Mesothelial cell of epicardium (in vitro differentiated cells): ENCODE measurements at places on chromosomes 2 and 18. TPM values are rescaled to one million over a fixed set of nuclear protein-coding genes. Genes with fewer than 3 reads are reported as not detected.
A peak's percentile ranks its signal among the peaks of the same experiment; 100 is the strongest.

DNA sequence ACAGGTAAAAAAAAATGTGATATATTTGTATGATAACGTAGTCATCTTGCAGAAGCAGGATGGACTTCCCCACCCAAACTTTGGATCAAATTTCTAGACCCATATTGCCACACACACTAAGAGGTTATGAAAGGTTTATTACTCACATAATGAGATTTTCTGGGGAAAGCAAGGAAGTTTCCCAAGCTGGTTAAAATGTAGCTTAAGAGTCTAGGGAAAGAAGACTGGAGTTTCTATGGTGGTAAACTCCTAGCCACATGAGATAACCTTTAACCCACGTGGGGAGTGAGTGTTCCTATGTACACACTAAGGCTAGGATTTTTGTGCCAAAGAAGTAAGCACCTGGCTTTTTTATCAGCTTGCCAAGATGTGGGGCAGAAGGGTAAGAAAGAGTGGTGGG is 335.7 kb upstream of the UBE2E3 start:
- H3K27ac ChIP-seq = no peak overlapping the region
- no peak for DNase-seq
- no peak overlapping the region for H3K4me3 ChIP-seq

DNA sequence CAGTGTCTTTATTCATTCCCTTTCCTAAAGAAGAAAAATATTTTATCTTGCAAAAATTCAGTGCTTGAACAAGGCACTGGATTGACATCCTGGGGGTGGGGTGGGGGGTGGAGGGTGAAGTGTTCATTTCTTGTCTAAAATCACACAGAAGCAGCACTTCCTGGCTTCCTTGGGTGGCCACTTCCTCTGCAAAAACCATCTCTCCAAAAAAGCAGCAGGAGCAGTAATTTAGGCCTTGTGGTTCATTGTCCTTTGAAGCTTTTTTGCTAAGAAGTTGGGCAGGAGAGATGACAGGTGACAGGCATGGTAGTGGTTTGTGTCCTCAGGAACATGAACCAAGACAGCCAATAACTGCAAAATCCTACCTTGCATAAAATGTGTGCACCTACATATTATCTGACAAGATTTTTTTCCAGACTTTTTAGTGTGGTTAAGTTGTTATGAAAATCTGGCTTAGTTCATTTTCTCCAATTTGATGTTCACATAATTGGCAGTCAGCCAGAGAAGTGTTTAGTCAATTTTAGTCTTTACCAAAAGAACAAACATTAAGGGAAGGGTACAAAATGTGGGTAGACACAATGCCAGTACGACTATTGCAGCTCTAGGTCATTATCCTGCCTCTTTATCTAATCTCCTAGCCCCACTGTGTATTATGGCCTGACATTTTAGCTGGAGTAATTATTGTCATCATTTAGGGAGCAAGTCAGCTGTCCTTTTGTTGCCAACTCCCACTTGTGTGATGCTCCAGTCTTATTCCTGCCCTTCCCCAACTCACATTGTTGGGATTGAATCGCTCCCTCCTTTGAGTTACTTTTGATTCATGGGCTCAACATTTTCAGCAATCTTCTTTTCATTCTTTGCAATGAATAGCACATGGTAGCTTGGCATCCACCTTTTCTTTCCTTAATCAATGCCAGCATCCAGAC is 177.2 kb downstream of the MYO3B start:
- H3K27me3 ChIP-seq = peaks cover 24% of the 10 kb centered on the region
- no peak overlapping the region for H3K4me3 ChIP-seq
- DNase-seq = no peak
- H3K36me3 ChIP-seq = no peaks in the 10 kb centered on the region
- no peak overlapping the region for H3K27ac ChIP-seq

DNA sequence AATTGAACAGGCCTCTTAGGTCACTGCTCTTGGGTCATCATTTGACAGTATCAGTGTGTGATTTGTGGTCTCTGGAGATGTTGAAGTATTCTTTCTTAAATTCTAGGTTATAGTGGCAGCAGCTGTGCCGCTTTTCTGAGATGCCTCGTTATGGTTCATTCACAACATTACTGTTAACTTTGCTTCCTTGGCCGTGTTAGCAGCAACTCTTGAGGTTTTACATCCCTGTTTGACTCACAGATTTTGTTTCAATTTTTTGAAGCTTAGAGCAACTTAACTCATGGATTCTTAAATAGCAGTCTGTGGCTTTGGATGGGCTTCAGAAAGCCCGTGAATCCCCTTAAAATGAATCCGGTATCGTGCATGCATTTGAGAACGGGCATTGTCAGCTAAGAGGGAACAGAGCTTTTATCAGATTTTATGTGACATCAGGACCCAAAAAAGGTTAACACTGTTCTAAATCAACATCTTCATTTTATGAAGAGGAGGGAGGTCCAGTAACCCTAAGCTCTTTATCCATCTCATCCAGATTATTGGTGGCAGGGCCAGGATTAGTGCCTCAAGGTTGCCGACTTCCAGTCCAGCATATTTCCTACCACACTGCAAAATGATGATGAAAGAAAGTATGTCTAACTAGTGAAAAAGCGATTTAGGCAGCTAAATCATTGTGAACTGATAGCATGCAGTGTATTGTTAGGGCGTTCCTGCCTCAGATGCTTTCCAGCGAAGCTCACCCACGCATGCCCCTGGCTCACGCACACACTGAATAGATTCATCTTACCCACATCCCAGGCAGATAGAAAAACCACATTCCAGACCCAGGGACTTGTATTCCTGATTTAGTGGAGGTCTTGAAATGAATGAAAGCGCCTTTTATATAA is 5.1 kb downstream of the TRIB2 start:
- DNase-seq = no peak
- peaks cover 28% of the 10 kb centered on the region for H3K36me3 ChIP-seq
- no peak overlapping the region for H3K4me3 ChIP-seq
- peaks cover 2% of the 10 kb centered on the region for H3K27me3 ChIP-seq
- peaks cover 43% of the 10 kb centered on the region for H3K4me1 ChIP-seq

GRCh38 chr18:79934311-79935097 is 16.9 kb downstream of the SLC66A2 start:
- DNase-seq = no peak
- H3K4me3 ChIP-seq = peak overlapping the region; percentile 28
- no peak overlapping the region for H3K27ac ChIP-seq
- no peaks in the 10 kb centered on the region for H3K4me1 ChIP-seq

DNA sequence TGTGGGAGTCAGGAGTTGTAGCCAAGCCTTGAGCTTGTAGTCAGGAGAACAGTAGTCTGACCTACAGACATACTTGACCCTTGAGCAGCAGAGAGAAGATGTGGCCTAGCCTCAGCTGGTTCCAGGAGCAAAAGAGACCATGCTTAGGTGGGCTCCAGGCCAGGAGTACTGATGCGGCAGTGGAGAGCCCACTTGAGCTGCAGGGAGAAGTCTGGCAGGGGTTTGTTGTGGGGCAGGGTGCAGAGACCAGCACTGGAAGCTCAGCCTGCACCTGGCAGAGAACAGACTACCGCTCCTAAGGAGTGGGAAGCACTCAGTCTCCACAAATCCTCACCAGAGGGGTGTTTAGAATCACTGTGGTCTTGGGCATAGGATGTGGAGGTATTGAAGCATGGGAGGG is 197.9 kb downstream of the TPGS2 start:
- H3K4me3 ChIP-seq = no peak overlapping the region
- no peak for DNase-seq
- peaks cover 15% of the 10 kb centered on the region for H3K4me1 ChIP-seq
- no peak overlapping the region for H3K27ac ChIP-seq

DNA sequence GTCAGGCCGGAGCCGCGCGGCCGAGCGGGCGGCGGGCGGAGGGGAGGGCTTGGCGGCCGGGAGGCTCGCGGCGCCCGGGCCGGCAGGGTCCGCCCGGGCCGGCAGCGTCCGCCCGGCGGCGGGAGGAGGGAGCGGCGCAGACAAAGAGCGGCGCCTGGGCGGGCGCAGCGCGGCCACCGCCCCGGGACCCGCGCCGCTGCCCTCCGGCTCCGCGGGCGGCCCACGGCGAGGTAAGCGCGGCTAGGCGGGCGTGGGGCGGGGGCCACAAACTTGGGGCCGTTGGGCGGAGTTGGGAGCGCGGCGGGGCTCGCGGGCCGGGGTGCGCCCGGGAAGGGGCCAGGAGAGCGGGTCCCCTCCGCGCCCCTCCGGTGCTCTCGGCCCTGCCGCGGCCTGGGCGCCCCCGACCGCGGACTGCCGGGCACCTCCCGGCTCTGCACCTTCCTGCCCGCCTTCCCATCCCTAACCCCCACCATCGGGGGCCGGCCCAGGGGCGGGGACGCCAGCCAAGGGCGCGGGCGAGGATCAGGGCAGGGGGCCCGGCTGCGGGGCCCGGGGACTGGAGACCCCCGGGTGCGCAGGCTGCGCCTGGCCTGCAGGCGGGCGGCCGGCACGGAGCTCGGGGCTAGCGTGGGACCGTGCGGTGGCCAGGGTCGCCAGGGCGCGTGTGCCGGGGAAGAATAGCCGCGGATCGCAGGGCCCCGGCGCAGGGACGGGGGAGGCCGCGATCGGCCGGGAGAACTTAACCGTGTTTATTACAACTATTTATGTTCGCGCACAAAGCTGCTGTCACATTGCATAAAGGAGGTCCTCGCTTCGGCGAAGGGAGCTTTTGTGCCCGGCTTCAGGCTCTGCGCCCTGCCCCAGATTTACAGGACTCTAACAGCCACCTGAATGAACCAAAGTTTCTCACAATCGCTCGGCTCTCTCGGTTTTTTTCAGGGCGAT is at the start of gene NCK2:
NCK2 (plus strand) TSS at position 4 of the 945 bp plus-strand sequence. CDS start 110,152 bp downstream, outside the sequence.
- H3K27ac ChIP-seq = peak within 1 kb of the TSS; percentile 89
- H3K4me3 ChIP-seq = peak within 1 kb of the TSS; percentile 80
- peaks cover 2% of the 10 kb centered on the region for H3K36me3 ChIP-seq
- peak; percentile 59 for DNase-seq

- DNase-seq = no peak
- no peak overlapping the region for H3K4me3 ChIP-seq
- no peak overlapping the region for H3K27ac ChIP-seq
- peaks cover 10% of the 10 kb centered on the region for H3K4me1 ChIP-seq
- H3K27me3 ChIP-seq = no peaks in the 10 kb centered on the region
Observed at GRCh38 chr2:235757212-235757611, 263.4 kb downstream of the AGAP1 start.

DNA sequence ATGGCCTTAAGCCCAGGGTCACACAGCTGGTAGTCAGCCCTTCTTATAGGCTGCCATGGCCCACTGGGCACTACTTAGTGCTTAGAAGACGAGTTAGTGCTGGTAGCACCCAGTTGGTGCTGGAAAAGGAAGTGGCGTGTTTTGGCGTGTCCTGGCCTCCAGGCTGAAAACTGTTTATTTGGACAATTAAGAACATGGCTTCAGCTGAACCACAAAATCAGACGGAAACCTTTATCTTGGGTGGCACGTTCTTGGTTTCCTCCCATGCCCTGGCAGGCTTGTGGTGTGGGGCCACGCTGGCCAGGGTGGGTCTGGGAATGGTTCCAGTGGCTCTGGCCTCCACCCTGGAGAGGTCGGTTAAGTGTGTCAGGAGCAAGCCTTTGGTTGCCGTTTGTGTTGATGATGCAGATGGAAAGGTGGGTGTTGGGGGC is 141.5 kb upstream of the HAAO start:
- DNase-seq = no peak
- no peaks in the 10 kb centered on the region for H3K36me3 ChIP-seq
- peak overlapping the region; percentile 26 for H3K27ac ChIP-seq
- H3K4me1 ChIP-seq = peaks cover 71% of the 10 kb centered on the region

DNA sequence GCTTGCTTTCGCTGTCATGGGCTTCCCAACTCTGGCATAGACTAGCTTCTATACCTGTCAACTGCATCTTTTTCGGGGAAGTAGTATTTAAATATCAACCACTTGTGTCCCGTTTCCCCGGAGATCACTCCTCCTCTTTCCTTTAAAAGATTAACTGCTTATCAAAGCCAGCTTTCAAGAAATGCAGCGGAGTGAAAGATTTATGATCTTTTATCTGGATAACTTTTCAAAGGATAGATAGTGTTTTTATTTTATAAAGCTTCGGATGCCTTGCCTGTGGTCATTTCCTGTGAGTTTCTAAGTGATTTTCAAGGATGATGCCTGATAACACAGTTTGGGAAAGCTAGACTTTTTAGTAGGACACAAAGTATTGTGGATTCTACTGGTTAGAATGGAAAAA is 2.9 kb upstream of the IGFBP5 start:
- H3K4me1 ChIP-seq = peaks cover 28% of the 10 kb centered on the region
- DNase-seq = no peak
- H3K36me3 ChIP-seq = no peaks in the 10 kb centered on the region
- H3K27ac ChIP-seq = peak overlapping the region; percentile 52

DNA sequence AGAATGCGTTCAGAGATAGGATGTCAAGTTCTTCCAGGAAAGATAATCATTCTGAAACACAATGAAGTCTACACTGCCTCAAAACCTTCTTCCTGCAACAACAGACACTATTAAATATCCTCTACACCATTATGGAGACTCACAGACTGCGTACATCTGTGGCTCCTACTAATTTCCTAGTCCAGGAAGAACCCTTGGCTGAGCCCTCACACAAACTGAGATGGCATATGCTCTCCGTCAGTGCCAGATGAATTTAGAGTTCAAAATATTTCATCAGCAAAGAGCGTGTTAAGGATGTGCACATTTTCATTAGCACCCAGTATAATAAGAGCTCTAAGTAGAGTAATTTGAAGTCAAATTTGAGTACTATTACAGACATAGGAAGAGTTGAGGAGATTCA is 117.2 kb downstream of the TCF4 start:
- DNase-seq = no peak
- H3K27ac ChIP-seq = no peak overlapping the region
- no peaks in the 10 kb centered on the region for H3K27me3 ChIP-seq
- H3K36me3 ChIP-seq = no peaks in the 10 kb centered on the region
- no peak overlapping the region for H3K4me3 ChIP-seq
- H3K4me1 ChIP-seq = peaks cover 41% of the 10 kb centered on the region

- no peak overlapping the region for H3K4me3 ChIP-seq
- no peak overlapping the region for H3K27ac ChIP-seq
- H3K27me3 ChIP-seq = no peaks in the 10 kb centered on the region
- peaks cover 2% of the 10 kb centered on the region for H3K36me3 ChIP-seq
- H3K4me1 ChIP-seq = peaks cover 2% of the 10 kb centered on the region
Observed at GRCh38 chr2:241288324-241288888, 27.1 kb downstream of the HDLBP start.

- peaks cover 12% of the 10 kb centered on the region for H3K36me3 ChIP-seq
- no peaks in the 10 kb centered on the region for H3K4me1 ChIP-seq
- H3K4me3 ChIP-seq = no peak overlapping the region
Observed at GRCh38 chr2:59093571-59093970, 852.4 kb upstream of the FANCL start.

- no peak overlapping the region for H3K4me3 ChIP-seq
- DNase-seq = no peak
- peaks cover 27% of the 10 kb centered on the region for H3K36me3 ChIP-seq
- no peak overlapping the region for H3K27ac ChIP-seq
Observed at GRCh38 chr2:200850512-200851256, 13.8 kb downstream of the CLK1 start.

DNA sequence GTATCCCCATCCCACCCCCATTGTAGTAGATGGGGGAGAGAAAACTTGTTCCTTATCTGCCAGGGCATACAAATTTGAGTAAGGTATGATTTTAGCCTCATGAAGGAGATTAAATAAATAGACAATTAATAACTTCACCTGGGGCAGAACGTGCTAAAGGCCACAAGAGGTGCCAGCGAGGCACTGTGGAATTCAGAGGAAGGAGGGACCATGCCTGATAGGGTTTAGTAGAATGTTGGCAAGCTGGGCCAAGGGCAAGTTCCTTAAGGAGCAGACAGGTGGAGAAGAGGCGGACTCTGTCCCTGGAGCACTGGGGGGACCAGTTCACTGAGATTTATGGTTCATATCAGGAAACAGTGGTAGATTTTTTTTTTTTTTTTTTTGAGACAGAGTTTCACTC is 22.5 kb downstream of the STAMBP start:
- H3K36me3 ChIP-seq = peaks cover 36% of the 10 kb centered on the region
- DNase-seq = no peak
- no peak overlapping the region for H3K27ac ChIP-seq
- no peaks in the 10 kb centered on the region for H3K27me3 ChIP-seq
- no peak overlapping the region for H3K4me3 ChIP-seq

The ATP6V1C2 gene
- total RNA-seq = 0.09 to 0.27 TPM (median 0.27 TPM) in 3 replicates

The ARHGAP28 gene
- total RNA-seq = 153 to 161 TPM (median 159 TPM) in 3 replicates

The CASP10 gene
- total RNA-seq = 2.2 to 3.1 TPM (median 2.8 TPM) in 3 replicates

The FBXO48 gene
- 0.72 to 0.77 TPM (median 0.75 TPM) in 3 replicates for total RNA-seq

The LIPG gene
- total RNA-seq = 22.3 to 26.0 TPM (median 25.7 TPM) in 3 replicates

The RGPD3 gene
- total RNA-seq = 0.09 to 0.18 TPM (median 0.18 TPM) in 3 replicates
